Activated T-helper 1 cell treated with Interleukin-2 at 50 U/mL for 16 hours (primary cell): ENCODE measurements at places on chromosomes 5 and 9.

GRCh38 chr9:92257327-92257726, 36.2 kb downstream of the IARS1 start:
- DNase-seq = no peak

- no peak for DNase-seq
These were observed 411.5 kb downstream of the RASEF start for GRCh38 chr9:82651474-82651873.

- no peak for DNase-seq
These were observed 9.5 kb downstream of the FBXO10 start for GRCh38 chr9:37566716-37567115.

DNA sequence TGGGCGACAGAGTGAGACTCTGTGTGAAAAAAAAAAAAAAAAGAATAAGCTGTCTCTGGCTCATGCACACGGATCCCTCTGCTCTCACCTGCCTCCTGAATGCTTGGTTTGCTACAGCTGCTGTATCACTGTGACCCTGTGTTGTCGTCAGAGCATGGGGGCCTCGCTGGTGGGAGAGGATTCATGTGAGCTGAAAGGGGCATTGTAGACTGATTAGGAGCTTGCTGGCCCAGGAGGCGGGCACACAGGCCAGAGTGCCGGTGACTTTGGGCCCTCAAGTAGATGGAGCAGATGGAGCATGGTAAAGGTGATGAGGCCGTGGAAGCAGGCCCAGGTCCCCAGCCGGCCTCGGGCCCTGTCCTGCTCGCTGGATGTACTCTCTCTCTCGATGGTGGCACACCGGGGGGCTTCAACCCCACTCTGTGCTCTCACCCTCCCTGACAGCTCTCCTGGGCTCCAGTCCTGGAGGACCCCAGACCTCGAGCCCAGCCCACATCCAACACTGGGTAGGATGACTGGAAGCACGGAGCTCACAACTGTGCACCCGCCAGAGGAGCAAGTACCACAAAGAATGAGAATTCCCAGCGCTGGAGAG, 7.1 kb downstream of the FLT4 start:
- no peak for DNase-seq

DNA sequence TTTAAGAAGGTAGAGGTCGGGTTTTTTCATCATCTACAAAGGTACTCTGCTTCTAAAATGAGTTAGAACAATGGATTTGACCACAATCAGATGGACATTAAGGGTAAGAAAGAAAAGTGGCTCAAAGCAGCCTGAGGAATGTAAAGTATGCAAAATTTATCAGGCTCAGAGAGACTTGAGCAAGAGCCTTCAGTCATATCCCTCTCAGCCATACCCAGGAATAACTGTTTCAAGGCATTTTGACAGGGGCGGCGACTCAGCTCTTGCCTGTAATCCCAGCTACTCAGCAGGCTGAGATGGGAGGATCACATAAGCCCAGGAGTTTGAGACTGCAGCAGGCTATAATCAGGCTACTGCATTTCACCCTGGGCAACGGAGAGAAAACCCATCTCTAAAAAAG, 38.8 kb upstream of the ANXA2R start:
- DNase-seq = no peak

- no peak for DNase-seq
These were observed 55.9 kb upstream of the BARX1 start for GRCh38 chr9:94010980-94011533.

DNA sequence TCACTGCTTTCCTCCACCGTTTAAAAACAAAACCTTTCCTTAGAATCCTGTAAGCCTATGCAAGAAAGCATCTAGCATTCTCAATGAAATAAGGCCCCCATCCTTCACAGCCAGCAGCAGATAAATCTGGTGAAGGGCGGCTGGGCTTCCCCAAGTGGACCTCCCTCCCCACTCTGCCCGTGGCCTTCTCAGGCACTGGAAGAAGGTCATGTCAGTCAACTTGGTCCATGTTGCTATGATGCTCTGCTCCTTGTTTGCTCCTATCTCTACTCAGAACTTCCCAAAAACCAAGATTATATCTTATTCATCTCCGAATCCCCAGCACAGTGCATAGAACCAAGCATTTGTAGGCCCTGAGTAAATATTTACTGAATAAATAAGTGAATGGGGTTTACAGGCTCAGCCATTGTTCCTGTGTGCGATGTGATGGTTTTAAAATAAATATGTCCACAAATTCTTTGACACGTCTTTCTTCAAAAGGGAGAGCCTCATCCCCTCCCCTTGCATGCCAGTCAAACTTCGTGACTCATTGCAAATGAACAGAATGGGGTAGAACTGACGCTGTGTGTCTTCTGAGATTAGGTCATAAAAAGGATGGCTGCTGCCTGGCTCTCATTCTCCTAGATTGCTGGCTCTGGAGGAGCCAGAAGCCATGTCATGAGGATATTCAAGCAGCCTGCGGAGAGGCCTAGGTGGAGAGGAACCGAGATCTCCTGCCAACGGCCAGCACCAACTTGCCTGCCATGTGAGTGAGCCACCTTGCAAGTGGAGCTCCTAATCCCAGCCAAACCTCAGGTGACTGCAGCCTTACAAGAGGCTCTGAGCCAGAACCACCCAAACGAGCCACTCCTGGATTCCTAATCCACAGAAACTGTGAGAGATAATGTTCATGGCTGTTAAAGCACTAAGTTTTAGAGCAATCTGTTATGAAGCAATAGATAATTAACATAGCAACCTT, 70.5 kb downstream of the MED27 start:
- no peak for DNase-seq

DNA sequence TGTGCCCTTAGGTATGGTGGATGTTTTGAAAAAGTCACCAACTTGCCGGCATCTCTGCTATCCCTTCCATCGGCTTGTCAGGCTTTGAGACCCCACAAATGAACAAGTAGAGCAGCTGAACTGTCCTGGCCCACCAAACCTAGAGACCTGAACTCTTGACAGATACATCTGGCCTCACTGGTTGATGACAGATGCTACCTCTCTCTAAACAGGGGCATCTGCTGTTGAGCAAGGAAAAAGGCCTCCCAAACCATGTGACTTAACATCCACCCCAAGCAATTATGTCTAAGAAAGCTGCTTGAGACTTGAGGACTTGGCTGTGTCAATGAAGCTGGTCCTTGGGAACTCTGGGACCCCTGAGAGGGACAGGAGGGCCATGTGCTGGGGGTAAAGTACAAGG, 2.3 kb downstream of the CCNI2 start:
- no peak for DNase-seq

GRCh38 chr9:135818718-135819475, 88.4 kb downstream of the CAMSAP1 start:
- no peak for DNase-seq
